ENCODE measurements at places on chromosomes 5 and 9.

DNA sequence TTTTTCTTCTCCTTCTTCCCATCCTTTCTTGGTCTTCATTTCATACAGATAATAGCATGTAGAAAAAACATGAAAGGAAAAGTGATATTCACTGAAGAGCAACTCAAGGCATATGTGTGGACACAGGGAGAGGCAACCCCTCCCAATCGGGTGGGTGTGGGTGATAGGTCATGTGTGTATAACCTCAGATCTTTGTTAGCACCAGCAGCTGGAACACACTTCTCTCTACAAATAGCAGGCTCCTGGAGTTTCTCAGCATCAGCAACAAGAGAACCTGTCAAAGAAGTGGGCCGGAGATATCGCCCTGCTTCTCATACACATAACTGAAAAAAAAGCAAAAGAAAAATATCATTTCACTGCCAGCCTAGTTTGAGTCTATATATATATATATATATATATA is 426.4 kb downstream of the DTWD2 start:
- DNase-seq: no peak

DNA sequence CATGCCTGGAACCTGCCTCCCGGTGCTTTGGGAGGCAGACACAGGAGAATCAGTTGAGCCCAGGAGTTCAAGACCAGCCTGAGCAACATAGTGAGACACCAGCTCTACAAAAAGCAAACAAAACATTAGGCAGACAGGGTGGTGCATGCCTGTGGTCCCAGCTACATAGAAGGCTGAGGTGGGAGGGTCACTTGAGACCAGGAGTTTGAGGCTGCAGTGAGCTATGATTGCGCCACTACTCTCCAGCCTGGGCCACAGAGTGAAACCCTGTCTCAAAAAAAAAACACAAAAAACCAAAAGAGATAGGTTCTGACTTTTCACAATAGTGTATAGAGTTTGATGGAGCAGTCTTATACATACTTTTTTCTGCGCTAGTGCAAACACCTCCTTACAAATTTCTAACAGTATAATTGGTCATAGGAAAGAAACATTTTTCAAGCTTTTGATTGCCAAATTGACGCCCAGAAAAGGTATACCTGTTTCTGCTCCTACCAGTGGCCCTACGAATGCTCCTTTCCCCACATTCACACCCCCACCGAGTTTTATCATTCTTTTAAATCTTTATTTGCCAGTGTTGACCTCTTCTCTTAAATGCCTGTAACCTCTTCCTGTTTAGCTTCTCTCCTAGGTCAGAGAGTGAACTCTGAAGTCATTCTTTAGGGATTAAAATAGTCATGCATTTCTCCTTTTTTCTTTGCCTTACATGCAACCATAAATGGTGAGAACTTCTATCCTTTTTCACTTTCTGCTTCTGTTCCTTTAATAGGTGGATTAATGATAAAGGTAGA is 7.5 kb downstream of the DOCK8 start:
- no peak for DNase-seq

DNA sequence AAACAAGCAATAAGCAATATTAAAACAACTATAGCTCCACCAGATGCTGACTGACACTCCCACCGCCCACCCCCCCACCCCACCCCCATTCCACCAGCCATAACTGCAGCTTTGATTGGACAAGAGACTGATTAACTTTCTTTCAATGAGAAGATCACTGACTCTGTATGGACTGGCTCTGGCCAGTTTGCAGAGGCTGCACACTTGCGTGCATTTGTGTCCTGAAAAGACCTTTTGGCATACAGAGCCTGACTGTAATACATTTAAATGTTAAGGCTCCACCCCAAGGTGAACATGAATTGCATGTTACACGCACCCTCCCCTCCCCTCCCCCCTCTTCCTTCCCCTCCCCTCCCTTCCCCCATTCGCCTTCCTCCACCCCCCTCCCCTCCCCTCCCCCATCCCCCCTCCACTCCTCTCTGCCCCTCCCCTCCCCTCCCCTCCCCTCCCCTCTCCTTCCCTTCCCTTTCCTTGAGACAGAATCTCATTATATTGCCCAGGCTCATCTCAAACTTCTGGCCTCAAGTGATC is 31.1 kb downstream of the FGD3 start:
- DNase-seq: no peak

DNA sequence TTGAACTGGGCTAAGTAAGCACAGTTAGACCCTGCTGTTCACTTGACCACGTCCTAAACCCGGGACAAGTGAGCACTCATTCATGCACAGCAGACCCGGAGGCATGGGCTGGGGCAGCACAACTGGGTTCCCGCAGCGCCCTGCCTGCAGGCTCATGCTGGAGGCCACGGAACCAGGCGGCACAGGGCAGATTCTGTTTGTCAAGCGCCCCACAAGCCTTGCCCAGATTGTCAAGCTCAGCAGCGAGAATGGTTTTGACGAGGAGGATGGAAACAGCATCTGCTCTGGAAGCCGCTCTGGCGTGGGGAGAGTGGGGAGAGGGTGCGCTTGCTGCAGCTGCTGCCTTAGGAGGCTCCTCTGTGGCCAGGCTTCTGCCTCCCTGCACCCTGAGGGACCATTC is 32.7 kb downstream of the PRRT1B start:
- no peak for DNase-seq

DNA sequence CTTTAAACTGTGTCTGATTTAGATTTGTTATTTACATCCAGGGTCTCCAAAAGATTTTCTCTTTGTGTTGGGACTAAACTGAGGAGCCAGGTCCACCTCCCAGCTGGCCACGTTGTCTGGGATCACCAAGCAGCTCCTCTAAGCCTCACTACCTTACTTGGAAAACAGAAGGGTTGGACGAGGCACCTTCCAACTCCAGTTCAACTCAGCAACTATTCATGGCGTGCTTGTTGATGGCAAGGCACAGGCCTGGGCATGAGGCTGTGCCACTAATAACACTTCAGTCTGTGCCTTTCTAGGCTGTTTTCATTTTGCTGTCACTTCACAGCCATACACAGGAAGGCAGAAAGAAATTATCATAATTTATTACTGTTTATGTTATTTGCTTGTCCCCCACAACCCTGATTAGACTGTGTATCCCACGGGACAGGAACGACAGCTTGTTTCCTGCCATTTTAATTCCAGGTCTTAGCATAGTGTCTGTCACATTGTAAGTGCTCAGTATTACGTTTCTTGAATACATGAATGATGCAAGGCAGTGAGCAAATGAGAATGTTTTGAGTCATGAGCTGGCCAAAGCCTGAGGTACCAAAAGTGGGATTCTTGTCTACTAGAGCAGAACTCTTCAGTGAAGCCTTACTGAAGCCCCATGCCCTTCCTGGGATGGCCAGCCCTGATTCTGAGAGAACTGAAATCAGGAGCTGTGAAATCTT is 125.8 kb downstream of the GALNT10 start:
- no peak for DNase-seq

DNA sequence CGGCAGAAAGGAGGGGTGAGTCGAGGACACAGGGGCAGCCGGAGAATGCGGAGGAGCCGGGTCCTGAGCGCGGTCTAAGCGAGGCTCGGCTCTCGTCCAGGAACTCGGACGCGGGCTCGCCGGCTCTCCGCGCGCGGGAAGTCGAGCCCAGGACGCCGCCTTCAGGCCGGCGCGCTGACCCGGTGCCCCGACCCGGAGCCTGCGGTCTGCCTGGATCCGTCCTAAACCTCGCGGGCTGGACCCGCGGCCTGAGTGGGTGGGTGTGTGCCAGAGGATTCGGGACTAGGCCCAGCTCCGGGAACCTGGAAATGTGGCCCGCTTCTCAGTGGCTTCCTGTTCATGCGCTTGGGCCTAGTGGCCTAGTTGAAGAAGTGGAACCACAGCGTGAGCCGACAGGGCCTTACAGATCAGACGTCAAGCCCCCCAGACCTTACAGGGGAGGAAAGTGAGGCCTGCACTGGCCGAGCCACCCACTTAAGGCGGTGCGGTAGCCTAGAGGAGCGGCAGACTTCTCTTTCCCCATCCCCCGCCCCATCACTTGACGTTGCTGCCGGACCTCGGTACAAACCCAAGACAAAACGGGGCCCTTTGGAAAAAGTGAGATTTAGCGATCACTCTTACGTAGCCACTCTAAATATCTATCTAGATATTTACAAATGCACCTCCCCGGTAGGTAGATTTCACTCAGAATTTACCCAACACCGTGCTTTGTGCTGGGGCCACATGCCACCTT is 1.2 kb downstream of the CDKN2B-AS1 start:
- DNase-seq: no peak

- no peak for DNase-seq
These were observed 20.5 kb upstream of the TTLL11 start for GRCh38 chr9:122113574-122113973.

DNA sequence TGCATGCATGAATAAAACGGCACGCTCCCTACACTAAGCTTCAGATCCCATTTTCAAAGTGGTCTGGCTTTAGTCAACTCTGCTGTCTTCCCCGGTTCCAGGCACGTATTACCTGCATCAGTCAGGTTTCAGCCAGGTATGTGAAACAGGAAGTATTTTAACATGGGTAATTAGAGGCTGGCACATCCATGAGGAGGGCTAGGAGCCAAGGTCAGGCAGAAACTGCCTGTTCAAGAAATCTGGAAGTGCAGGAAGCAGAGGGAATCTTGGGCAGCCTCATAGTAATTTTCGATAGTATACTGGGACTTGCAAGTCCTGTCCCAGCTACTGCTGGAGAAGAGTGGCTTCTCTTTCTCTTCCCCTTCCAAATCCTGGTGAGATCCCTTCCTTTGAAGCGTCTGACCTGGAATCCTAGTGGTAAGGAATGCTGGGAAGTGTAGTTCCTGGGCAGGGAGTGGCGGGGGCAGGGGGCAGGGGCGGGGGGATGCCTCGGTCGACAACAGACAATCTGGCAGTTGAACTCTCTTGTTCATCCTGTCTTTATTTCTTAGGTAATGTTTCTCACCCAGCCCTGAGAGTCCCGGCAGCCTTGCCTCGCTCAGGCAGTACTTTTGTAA is 403.1 kb downstream of the TLE4 start:
- no peak for DNase-seq

DNA sequence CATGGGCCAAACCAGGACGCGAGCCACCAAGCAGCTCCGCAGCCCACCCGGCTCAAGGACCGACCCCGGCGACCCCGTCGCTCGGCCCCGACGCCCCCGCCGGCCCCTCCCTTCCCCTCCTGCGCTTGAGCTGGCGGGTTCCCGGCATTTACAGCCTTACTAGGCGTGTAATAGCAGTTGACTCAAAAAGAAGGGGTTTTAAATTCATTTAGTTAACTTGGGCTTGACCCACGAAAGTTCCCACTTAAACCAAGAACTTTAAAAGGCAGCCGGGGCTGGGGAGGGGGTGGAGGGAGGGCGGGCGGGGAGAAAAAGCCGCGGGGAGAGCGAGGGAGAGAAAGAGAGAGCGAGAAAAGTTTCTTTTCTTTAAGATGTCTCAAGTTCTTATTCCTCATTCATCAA is 636 bp downstream of the PRDM12 start:
- DNase-seq: no peak

GRCh38 chr9:90816690-90817089 is 15.1 kb downstream of the SYK start:
- DNase-seq: no peak

DNA sequence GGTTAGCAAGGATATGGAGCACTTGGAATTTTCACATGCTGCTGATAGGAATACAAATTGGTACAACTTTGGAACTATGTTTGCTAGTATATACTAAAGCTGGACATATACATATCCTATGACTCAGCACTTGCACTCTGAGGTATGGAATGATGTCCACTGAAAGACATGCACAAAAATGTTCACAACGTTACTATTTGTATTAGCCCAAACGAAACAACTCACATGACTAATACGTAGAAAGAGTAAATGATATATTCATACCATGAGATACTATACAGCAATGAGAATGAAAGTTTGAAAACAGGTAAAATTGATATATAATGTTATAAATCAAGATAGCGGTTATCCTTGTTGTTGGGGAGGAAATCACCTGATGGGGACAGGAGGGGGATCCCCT is 45.5 kb upstream of the CDC42SE2 start:
- no peak for DNase-seq

DNA sequence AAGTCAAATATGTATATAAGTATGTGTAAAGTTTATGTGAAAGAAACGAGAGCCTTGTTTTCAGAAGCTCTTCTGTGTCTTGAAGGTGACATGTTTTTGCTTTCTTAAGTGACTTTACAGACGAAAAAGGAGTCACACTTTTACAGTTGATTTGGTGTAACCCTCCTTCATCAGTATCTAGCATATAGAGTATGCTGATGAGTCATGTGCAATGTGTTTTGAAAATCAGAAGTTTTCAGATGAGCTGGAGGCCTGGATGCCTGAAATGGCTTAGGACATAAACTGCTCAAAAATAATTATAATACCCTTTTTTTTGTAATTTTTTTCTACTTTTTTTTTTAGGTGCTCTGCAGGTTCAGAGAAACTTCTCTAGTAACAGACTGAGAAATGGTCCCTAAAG is 209.5 kb downstream of the CD180 start:
- DNase-seq: no peak

Data from CD4-positive, alpha-beta memory T cell (primary cell).